ENCODE measurements at places on chromosomes 12 and 14.

- H3K27me3 ChIP-seq, result no peaks in the 10 kb centered on the region
- no peaks in the 10 kb centered on the region for H3K4me1 ChIP-seq
- no peak overlapping the region for H3K4me3 ChIP-seq
These were observed 13.5 kb downstream of the HIP1R start for GRCh38 chr12:122848471-122849351.

DNA sequence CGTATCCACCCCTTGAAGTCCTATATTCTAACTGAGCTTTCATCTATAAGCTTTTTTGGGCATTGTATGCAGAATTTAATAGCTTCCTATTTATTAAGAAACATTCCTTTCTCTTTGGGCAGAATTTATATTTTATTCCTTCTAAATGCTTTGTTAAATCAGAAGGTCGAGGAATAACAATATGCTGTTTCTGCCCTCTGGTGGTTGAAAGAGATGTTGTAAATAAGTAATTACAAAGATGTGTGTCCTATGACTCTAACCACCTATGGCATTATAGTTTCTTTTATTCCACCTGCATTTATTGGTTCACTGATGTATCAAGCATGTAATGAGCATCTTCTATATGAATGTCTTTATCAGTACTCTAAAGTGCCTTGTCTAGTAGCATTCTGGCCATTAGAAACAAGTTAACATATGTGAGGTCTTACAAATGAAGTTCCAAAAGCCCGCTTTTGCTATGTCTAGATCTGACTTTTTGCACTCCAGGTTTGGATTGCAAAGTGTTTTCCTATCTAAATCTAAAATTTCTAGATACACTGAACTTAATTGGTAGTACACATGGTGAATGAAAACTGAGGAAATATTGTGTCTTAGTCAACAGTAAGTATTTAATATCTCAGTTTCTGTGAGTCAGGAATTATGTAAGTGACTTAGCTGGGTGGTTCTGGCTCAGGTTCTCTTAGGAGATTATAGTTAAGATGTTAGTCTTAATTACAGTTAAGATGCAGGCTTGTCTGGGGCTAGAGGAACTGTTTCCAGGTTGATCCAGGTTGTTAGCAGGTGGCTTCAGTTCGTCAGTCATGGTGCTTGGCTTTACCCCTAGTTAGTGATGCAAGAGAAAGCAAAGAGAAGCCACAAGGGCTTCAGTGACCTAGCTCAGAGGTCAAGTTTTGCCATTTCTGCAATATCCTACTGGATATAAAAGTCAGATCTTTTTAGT lies 57.5 kb downstream of the PLEKHA5 start:
- H3K27me3 ChIP-seq, result no peaks in the 10 kb centered on the region
- H3K36me3 ChIP-seq, result no peaks in the 10 kb centered on the region
- no peak overlapping the region for H3K27ac ChIP-seq
- DNase-seq, result no peak

- no peak overlapping the region for H3K4me3 ChIP-seq
- H3K36me3 ChIP-seq, result no peaks in the 10 kb centered on the region
- peaks cover 8% of the 10 kb centered on the region for H3K4me1 ChIP-seq
- H3K27me3 ChIP-seq, result no peaks in the 10 kb centered on the region
- H3K27ac ChIP-seq, result no peak overlapping the region
These were observed 40.9 kb downstream of the NT5DC3 start for GRCh38 chr12:103799857-103800771.

GRCh38 chr12:58920961-58921861 lies 907 bp upstream of the LRIG3 start:
- H3K27me3 ChIP-seq, result peaks cover 7% of the 10 kb centered on the region
- H3K36me3 ChIP-seq, result no peaks in the 10 kb centered on the region
- no peak overlapping the region for H3K27ac ChIP-seq
- DNase-seq, result no peak
- peak overlapping the region; percentile 53 for H3K4me3 ChIP-seq

- no peaks in the 10 kb centered on the region for H3K27me3 ChIP-seq
- no peak overlapping the region for H3K27ac ChIP-seq
- no peak for DNase-seq
These were observed 123.9 kb downstream of the BRMS1L start for GRCh38 chr14:35949920-35950513.

- no peak overlapping the region for H3K27ac ChIP-seq
- no peak for DNase-seq
- no peak overlapping the region for H3K4me3 ChIP-seq
- peaks cover 86% of the 10 kb centered on the region for H3K36me3 ChIP-seq
These were observed 25.2 kb upstream of the NXPH4 start for GRCh38 chr12:57191410-57191809.

GRCh38 chr12:39301422-39301821 lies 141.5 kb downstream of the KIF21A start:
- no peak overlapping the region for H3K27ac ChIP-seq
- no peak overlapping the region for H3K4me3 ChIP-seq
- no peak for DNase-seq
- H3K4me1 ChIP-seq, result no peaks in the 10 kb centered on the region
- no peaks in the 10 kb centered on the region for H3K27me3 ChIP-seq
- H3K36me3 ChIP-seq, result peaks cover 4% of the 10 kb centered on the region

DNA sequence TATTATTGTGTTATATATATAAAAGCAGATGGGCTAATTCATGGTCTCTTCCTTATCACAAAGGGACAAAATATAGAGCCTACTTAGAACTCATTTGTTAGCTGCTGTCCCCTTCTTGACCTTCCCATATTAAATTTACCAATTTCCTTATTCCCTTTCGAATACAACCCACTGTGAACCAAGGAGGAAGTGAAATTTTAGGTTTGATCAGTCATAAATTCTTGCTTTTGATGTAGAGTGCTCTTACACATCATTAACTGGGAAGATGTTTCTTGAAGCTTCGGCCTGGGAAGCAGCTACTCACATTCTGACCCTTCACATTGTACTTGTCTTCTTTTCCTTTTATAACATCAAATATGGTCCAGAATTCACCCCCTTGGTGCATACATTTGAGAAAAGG lies 579.0 kb downstream of the LRFN5 start:
- no peaks in the 10 kb centered on the region for H3K27me3 ChIP-seq
- DNase-seq, result no peak
- H3K36me3 ChIP-seq, result no peaks in the 10 kb centered on the region
- H3K4me3 ChIP-seq, result no peak overlapping the region
- no peaks in the 10 kb centered on the region for H3K4me1 ChIP-seq

DNA sequence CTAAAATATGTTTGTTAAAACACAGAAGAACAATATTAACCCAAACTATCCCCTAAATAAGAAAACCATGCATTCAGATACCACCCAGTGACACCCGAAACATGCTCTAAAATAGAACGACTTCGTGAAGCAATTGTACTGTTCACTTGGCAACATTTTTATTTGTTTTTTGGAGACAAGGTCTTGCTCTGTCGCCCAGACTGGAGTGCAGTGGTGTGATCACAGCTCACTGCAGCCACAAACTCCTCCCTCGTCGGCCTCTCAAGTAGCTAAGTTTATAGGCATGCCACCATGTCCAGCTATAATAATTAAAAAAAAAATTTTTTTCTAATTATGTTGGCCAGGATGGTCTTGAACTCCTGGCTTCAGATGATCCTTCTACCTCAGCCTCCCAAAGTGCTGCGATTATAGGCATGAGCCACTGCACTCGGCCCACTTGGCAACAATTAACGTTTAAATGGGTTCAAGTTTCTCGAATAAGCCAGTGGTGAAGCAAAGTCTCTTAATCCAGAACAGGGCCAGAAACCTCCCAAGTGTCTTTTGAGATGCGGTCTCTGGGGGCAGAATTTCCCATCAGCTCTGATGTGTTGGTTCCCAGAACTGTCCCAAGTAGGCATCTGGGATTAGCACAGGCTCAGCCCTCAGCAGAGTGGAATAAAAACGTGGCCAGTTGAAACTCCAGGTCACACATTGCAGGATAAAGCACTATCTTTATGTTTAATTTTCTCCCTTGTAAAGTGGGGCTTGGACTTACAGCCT lies 74.5 kb downstream of the TMCC3 start:
- no peaks in the 10 kb centered on the region for H3K4me1 ChIP-seq
- H3K36me3 ChIP-seq, result no peaks in the 10 kb centered on the region
- H3K4me3 ChIP-seq, result no peak overlapping the region
- H3K27me3 ChIP-seq, result no peaks in the 10 kb centered on the region

DNA sequence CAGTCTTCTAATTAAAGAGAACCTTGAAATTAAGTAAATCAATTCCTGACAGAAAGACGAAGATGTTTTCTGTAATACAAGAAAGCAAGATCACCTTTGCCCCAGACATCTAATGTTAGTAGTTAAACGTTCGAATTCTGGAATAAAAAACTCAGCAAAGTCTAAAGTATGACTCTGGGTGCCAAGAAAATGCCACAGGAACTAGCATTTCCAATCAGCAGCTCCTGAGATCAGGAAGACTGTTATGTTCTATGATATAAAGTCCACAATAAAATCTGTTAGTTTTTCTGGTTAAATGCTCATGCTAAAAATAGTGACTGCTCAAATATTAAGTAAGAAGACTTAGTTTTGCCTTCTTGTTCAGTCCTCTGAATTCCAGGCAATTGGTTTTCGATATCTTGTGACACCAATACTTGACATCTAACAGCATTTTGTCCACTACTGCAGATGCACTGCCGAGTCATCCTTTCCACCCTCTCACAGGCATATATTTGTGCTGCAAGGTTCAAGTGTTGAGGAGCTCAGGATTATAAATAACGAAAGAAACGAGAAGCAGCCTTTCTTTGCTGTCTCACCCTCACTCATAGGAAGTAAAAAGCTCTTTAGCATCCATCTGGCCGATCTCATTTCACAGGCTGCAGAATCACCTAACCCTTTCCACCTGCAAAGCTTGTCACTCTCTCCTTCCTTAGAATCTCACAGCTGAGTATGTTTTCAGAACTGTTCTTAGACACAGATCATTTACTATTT lies 32.0 kb downstream of the SSH1 start:
- no peak overlapping the region for H3K27ac ChIP-seq
- H3K4me3 ChIP-seq, result no peak overlapping the region
- H3K27me3 ChIP-seq, result no peaks in the 10 kb centered on the region

DNA sequence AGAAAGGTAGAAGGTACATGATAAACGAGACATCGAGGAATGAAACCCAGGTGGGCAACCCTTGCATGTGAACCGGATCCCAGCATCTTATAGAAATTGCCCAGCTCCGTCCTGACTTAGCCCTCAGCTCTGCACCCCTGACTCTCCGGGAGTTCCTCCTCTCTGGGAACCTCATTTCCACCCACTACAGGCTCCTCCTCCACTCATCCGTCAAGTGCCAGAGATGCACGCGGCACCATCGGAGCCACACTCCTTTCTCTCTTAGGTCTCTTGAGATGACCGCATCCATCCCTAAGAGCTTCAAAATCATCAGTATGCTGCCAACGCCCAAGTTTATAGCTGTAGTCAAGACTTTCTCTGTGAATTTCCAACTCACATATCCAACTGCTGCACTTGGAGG lies 84.7 kb downstream of the TTC7B start:
- H3K36me3 ChIP-seq, result no peaks in the 10 kb centered on the region
- no peak overlapping the region for H3K4me3 ChIP-seq
- DNase-seq, result peak; percentile 28
- no peaks in the 10 kb centered on the region for H3K27me3 ChIP-seq
- no peak overlapping the region for H3K27ac ChIP-seq

- no peaks in the 10 kb centered on the region for H3K36me3 ChIP-seq
- no peak overlapping the region for H3K4me3 ChIP-seq
- no peaks in the 10 kb centered on the region for H3K27me3 ChIP-seq
- no peak for DNase-seq
- no peak overlapping the region for H3K27ac ChIP-seq
These were observed 24.0 kb upstream of the LGR5 start for GRCh38 chr12:71415336-71416231.
